Neural crest cell (in vitro differentiated cells): ENCODE measurements at places on chromosomes 3 and 15.

DNA sequence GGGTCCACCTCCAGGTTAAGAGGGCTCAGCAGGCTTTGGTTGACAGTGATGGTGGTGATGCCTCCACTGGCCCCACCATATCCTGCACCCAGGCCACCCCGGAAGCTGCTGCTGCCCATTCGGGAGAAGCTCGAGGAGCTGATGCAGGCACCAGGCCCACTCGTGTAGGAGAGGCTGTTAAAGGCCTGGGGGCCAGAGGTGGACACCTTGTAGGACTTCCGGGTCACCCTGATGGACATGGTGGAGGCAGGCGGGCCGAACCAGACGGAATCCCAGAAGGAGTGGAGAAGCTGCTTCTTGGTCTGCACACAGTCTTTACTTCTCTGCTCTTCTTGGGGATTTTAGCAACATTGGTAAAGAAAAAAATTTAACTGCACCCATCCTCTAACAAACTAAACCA, 65.2 kb upstream of the CDAN1 start:
- peaks cover 5% of the 10 kb centered on the region for H3K36me3 ChIP-seq
- no peaks in the 10 kb centered on the region for H3K27me3 ChIP-seq
- no peak overlapping the region for H3K27ac ChIP-seq
- no peak overlapping the region for H3K4me3 ChIP-seq
- DNase-seq, result no peak

DNA sequence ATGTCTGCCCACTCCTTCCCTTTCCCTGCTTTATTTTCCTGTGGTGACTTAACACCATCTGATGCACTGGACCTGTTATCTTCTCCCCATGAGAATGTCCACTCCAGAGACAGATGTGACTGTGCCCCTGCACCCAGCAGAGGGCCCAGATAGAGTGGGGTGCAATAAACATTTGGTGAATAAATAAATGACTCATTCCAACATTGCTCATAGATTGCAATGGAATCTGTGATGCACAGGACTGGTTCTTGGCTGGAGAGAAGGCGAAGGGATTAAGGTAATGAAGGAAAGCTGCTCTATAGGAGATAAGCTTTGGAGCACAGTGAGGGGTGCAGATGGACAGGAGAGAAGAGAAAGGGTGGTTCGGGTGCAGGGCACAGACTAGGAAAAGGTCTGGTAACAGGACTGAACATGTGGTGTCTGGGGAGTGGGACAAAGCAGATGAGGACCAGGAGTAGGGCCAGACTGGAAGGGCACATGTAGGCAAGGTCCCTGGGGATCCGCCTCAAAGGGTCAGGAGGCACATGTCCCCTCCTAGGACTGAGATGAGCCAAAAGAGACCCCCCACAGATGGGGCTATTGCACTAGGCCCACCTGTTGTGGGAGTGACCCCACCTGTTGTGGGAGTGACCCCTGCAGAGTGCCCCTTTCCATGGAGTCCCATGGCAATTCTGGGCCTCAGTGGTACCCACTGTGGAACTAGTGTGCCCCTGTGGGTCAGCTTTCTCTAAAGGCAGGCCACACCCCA, 17.5 kb upstream of the POC1A start:
- DNase-seq, result no peak
- no peaks in the 10 kb centered on the region for H3K36me3 ChIP-seq
- H3K27ac ChIP-seq, result no peak overlapping the region
- peaks cover 8% of the 10 kb centered on the region for H3K4me1 ChIP-seq

DNA sequence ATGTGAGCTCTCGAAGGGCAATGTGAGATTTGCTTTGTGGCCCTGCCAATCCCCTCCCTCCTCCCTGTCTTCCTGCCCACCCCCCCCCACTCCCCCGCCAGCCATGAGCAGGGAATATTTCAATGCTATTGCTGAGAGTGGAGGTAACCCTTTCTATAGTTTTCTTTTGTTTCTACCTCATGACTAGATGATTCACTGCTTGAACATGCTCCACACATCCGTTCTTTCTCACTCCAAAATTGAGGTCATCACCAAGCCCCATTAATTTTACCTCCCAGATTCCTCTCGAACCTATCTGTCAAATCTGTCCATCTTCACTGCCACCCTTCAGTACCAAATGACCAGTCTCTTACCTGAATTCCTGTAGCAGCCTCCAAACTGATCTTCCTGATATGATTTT, 12.2 kb downstream of the ZNF774 start:
- no peaks in the 10 kb centered on the region for H3K36me3 ChIP-seq
- no peak overlapping the region for H3K4me3 ChIP-seq
- peaks cover 6% of the 10 kb centered on the region for H3K4me1 ChIP-seq
- H3K27me3 ChIP-seq, result no peaks in the 10 kb centered on the region

- H3K27me3 ChIP-seq, result no peaks in the 10 kb centered on the region
- no peaks in the 10 kb centered on the region for H3K36me3 ChIP-seq
- no peak overlapping the region for H3K27ac ChIP-seq
- H3K4me3 ChIP-seq, result no peak overlapping the region
- no peak for DNase-seq
These were observed 212.4 kb downstream of the TBC1D2B start for GRCh38 chr15:77865106-77865610.

- peak; percentile 16 for DNase-seq
- peaks cover 16% of the 10 kb centered on the region for H3K4me1 ChIP-seq
- peak overlapping the region; percentile 24 for H3K4me3 ChIP-seq
- H3K36me3 ChIP-seq, result no peaks in the 10 kb centered on the region
- no peak overlapping the region for H3K27ac ChIP-seq
These were observed 193.1 kb downstream of the SHQ1 start for GRCh38 chr3:72655131-72655551.

GRCh38 chr15:81281766-81282605, 42.0 kb downstream of the STARD5 start:
- H3K27me3 ChIP-seq, result no peaks in the 10 kb centered on the region
- H3K4me1 ChIP-seq, result no peaks in the 10 kb centered on the region
- no peak for DNase-seq
- H3K36me3 ChIP-seq, result peaks cover 10% of the 10 kb centered on the region
- H3K27ac ChIP-seq, result no peak overlapping the region

DNA sequence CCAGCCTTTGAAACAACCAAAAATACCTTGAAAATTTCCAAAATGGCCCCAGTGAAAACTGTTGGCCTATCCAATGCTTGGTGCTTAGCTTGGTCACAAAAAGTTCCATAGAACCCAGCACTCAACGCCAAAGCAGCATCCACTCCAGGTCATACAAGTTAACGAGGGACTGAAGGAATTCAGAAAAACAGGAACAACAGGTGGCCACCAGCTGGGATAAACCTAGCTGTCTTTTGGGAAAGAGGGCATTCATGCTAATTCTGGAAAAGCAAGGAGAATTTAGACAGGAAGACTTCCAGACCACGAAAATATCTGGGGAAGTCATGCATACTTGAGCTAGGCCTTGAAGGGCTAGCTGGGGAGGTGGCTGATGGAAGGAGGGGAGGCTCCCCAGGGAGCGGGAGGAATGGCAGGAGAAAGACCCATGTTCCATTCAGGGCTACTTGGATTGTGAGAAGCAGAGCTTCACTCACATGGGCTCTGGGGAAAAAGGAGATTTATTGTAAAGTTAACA, 28.6 kb downstream of the COLQ start:
- no peak overlapping the region for H3K4me3 ChIP-seq
- DNase-seq, result no peak
- no peaks in the 10 kb centered on the region for H3K27me3 ChIP-seq
- H3K4me1 ChIP-seq, result peaks cover 22% of the 10 kb centered on the region
- H3K36me3 ChIP-seq, result no peaks in the 10 kb centered on the region

DNA sequence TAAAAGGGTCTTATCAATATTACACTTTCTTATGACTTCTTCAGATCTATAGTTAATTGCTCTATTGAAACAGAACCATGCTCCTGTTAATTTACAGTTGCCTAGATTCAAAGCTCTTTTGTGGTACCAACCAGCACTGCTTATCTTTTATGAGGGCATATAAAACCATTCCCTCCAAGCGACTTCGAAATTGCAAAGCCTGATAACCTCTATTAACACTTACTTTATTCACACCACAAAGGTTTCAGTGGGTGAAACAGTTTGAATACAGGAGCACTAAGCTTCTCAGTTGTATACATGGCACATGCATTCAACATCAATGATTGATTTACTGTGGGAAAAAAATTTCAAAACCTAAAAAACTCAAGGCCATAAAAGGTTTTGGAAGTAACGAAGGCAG, 74.9 kb upstream of the PPIB start:
- H3K27me3 ChIP-seq, result no peaks in the 10 kb centered on the region
- H3K27ac ChIP-seq, result no peak overlapping the region
- no peak overlapping the region for H3K4me3 ChIP-seq

GRCh38 chr15:51126842-51127241, 32.1 kb upstream of the TNFAIP8L3 start:
- H3K36me3 ChIP-seq, result no peaks in the 10 kb centered on the region
- no peak overlapping the region for H3K27ac ChIP-seq
- DNase-seq, result no peak
- no peaks in the 10 kb centered on the region for H3K27me3 ChIP-seq

DNA sequence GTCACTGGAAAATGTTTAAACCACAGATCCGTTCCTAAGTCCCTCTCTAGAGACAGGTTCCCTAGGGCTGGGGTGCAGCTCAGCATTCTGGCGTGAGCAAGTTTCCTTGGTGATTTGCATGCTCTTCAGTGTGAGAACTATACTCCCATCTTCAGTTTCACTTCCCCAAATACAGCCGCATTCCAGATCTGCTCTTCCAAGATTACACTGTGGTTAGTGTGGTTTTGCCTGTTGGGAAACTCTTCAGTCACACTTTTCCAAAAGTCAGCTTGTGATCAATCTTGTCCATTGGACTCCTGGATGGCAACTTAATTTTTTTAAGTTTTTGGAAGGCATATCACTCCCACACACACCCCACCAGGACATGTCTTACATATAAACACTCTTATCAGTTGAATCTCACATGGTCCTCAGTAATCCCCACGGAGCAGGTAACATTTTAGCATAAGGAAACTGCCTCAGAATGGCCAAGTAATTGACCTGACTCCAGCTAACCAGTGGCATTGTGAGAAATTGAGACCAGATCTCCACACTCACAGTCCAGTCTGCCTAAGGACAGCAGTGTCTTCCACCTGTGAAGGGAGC, 33.5 kb upstream of the PTPN23 start:
- H3K27me3 ChIP-seq, result no peaks in the 10 kb centered on the region
- no peaks in the 10 kb centered on the region for H3K4me1 ChIP-seq
- no peak overlapping the region for H3K27ac ChIP-seq
- DNase-seq, result no peak
- no peak overlapping the region for H3K4me3 ChIP-seq

DNA sequence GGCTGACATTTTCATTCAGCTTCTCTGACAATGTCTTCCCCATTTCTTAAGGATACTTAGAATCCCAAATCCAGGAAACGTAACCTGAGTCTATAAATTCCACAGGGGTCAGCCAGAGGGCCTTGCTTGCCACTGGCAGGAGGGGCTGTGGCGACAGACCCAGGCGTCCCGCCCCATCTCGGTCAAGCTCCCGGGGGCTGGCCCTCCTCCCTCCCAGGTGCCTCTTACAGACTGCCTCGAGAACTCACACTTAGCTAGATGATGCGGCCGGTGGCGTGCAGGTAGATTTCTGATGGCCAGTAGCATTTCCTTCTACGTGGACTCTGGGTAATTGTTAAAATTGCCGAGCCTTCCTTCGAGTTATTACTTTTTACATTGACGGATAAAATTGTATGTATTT, 172.5 kb downstream of the NSMCE3 start:
- H3K27ac ChIP-seq, result peak overlapping the region; percentile 19
- no peak overlapping the region for H3K4me3 ChIP-seq
- H3K4me1 ChIP-seq, result peaks cover 15% of the 10 kb centered on the region

GRCh38 chr3:22730701-22731100, 472.4 kb upstream of the UBE2E2 start:
- H3K4me3 ChIP-seq, result no peak overlapping the region
- no peak for DNase-seq
- H3K27ac ChIP-seq, result no peak overlapping the region
- H3K4me1 ChIP-seq, result no peaks in the 10 kb centered on the region
- peaks cover 2% of the 10 kb centered on the region for H3K36me3 ChIP-seq

- peak overlapping the region; percentile 93 for H3K27ac ChIP-seq
- H3K36me3 ChIP-seq, result no peaks in the 10 kb centered on the region
- no peaks in the 10 kb centered on the region for H3K27me3 ChIP-seq
- DNase-seq, result no peak
- H3K4me1 ChIP-seq, result peaks cover 58% of the 10 kb centered on the region
These were observed 12.6 kb downstream of the OSBPL10 start for GRCh38 chr3:31968369-31968926.

DNA sequence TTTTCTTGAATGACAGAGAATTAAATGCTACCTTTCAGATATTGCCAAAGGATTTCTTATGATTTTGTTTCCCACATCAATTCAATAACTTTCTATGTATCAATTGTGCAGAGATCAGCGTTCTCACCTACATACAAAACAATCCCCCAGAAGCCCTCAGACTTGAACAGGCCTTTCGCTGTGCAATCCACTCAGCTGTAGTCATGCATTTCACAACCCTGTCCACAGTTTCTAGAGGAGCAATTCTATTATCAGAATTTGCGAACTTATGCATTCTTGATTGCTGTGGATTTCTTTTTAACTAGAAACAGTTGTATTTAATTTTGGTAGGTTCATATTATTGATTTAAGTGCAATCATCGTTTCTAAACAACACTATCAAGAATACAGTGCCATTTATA, 13.7 kb upstream of the ALCAM start:
- H3K4me3 ChIP-seq, result peak overlapping the region; percentile 21
- H3K36me3 ChIP-seq, result no peaks in the 10 kb centered on the region
- no peak overlapping the region for H3K27ac ChIP-seq
- no peak for DNase-seq
